ENCODE measurements at places on chromosomes 11 and 22.

GRCh38 chr11:74466916-74467885, at the start of gene KCNE3:
Gene KCNE3, minus strand, starts transcription at chr11:74467549. Its CDS starts 9,986 bp downstream, at chr11:74457563.
- no peak for DNase-seq

- DNase-seq: no peak
These were observed 47.2 kb downstream of the MRGPRX2 start for GRCh38 chr11:19013181-19013857.

DNA sequence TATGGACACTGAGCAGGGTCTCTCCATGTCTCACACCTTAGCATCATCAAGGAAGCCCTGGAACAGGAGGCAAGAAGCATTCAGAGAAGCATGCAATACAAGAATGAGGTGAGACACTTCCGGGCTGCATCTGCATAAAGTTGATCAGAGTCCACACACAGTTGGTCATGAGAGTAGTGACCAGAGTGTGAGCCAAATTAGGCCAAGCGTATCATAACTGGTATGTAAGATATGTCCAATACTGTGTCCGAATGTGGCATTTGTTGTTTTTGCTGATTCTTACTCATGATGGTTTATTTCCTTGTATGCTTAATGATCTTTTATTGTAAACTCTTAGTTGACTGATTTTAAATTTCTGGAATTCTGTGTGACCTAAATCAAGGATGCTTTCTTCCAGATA, 315.7 kb downstream of the INSC start:
- no peak for DNase-seq

- no peak for DNase-seq
These were observed 11.7 kb upstream of the SLC36A4 start for GRCh38 chr11:93209466-93209865.

GRCh38 chr22:27676545-27677213, 124.9 kb downstream of the MN1 start:
- no peak for DNase-seq

GRCh38 chr11:69371731-69372588, 78.0 kb downstream of the MYEOV start:
- DNase-seq: no peak
